ENCODE measurements at places on chromosomes 12 and 14.

DNA sequence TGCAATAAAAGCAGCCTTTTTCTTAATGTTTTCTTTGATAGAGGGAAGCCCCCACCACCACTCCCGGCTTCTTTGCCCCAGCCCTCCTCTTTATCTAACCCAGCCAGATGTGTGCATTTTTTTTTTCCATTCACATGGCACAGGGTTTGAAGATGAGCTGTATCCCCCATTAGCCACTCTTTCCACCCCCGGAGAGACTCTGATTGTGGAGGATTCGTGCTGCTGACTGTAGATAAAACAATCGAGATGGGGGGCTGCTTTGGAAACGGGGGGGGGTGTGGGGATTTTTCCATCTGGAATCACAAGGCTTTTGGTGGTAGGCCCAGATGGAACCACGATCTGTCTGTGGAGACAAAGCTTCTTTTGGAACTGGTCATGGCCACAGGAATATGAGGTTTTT, 46.2 kb upstream of the VASH1 start:
- peak; percentile 89 for DNase-seq

DNA sequence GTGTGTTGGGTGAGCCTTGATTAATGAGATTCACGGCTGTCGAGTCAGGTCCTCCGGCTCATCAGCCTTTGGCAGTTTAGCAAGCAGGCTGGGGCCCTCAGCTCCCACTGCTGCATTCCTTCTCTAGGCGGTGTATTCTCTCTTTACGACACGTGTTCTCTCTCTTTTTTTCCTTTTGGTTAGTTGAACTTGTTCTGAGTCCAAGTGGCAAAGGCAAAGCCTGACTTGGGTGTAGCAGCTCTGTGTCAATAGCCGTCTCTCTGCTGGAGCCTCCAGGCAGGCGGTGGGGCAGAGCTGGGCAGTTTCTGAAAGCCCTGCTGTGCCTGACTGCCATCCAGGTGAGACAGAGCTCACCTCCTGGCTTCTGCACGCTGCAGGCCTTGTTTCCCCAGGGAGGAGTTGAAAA, 46.6 kb downstream of the SUSD6 start:
- no peak for DNase-seq

- DNase-seq, result peak; percentile 10
These were observed 45.7 kb upstream of the CPM start for GRCh38 chr12:68978678-68979077.

GRCh38 chr14:23240661-23241060, 2.9 kb downstream of the RNF212B start:
- no peak for DNase-seq

DNA sequence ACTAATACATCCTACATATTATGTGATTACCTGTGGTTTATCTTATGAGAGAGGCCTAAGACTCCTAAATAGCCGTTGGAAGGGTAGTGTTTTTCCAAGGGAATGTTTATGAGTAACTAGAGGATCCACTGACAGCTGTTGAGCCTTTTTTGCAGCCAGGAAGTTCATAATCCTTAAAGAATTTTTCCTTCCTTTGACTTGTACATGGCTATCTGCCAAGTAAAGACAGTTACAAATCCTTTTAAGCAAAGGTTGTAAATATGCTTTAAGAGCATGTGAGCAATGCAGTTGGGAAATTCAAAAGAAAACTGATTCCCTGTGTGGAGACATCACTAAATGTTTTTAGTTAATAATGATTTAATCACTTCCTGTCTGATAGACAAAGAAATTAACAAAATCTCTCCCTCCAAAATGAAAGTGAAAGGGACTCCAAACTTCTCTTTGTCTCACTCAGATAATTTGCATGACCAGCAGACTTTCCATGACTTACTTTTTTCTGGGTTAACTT, 333.8 kb downstream of the PDZRN4 start:
- DNase-seq, result peak; percentile 57

- peak; percentile 29 for DNase-seq
These were observed 408.2 kb downstream of the AEBP2 start for GRCh38 chr12:19847294-19848059.

DNA sequence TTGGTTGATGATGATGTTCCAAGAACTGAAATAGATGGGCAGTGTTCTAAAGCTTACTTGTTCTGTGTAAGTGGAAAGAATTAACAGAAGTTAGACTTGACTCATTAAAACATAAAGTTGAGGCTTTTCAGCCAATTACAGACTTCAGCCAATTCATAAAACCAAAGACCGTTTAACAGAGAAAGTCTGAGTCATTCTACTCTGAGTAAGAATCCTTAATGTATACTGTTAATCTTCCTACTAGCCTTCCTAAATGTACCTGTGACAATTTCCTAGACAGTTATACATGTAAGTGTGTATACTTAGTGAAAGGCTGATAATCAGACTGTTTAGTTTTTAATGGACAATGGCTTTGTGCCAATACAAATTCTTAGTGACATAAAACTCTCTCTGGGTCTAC, 681.0 kb downstream of the RPL10L start:
- DNase-seq, result no peak

DNA sequence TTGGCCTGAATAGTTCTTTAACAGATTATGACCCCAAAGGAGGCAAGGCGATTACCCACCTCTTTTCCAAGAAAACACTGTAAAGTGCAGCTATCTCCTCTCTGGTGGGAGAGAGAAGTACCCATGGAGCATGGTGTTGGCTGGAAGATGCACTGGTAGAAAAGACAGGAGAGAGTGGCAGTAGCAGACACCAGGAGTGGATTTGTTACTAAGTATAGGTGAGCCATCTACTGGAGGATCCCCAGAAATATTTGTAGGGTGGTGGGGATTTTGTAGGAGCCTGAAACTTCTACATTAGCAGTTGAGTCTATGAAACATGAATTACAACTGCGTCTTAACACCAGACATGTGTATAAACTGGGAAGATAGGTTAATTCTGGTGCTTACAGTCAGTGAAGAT, 148.0 kb downstream of the SLC38A4 start:
- DNase-seq, result peak; percentile 30

DNA sequence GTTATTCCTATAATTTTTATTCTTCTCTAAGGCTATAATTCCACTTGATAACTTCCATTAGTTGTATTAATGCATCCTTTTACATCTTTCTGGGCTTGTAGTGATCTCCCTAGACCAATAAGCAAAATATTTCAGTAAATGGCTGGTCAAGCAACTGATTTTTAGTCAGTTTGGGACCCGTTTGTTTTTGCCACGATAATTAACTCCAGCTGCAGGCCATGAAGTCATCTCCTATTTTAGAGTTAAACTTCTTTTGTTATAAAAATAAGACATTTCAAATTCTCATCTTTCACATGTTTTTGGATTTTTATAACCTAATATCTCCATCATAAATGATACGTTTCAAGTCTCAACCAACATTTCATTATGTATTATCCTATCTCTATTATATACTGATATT, 49.4 kb downstream of the MAGOHB start:
- DNase-seq, result no peak

DNA sequence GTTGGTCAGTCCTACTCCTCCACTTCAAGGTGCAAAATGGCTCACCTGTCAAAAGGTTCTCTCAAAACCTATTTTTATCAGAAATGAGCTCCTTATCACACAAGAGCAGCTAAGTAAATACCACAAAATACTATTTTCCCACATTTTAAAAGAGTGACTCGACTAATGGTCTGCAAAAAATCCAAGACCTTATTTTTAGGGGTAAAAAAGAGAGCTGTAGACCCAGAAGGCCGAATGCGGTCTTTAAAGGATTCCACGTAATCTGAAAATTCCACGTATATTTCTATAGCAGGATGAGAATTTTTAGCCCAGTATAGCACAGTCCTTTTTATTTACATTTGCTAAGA, 3.8 kb downstream of the C14orf93 start:
- no peak for DNase-seq

DNA sequence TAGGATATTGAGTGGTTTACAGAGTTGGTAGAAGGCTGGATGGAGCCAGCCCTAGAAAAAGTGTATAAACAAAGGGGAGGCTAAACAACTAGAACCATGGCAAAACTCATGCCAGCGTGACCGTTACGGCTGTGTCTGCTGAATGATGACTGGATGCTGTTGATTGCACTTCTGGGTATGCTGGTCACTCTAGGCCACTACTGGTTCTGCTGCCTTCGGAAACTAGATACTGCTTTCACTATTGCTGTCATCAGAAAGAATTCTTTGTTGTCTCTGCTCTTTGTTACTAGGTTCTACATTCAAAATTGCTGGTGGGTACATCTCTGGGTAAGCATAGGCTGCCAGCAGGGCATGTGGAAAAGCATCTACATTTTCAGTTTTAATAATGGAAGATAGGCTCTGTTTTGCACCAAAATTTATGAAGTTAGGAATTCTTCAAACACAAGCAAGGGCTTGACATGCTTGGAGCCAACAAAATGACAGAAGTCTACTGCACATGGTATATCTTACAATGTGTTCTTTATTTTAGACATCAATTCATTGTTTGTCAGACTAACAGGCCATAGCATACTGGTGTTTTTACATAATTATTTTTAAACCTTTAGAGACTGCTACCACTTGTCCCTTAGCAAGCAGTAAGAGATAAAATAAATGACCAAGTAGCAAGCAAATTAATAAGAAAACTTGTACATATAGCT, 15.4 kb downstream of the MON2 start:
- no peak for DNase-seq

DNA sequence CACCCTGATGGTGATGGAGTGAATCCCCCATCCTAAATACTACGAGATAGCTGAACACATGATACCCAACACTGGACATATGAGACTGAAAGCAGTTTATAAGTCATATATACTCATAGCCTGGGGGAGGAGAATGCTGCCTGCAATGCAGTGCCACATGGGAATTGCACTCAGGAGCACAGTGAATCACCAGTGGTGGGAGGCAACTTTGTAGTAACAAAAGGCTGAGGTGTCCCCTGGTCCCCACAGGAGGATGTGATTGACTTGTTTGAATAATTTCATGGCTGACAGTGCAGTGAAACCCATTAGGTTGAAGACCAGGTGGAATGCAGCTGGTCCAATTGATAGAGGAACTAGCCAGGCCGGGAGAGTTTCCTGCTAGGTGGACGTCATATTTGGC, 20.2 kb downstream of the CCDC38 start:
- no peak for DNase-seq

DNA sequence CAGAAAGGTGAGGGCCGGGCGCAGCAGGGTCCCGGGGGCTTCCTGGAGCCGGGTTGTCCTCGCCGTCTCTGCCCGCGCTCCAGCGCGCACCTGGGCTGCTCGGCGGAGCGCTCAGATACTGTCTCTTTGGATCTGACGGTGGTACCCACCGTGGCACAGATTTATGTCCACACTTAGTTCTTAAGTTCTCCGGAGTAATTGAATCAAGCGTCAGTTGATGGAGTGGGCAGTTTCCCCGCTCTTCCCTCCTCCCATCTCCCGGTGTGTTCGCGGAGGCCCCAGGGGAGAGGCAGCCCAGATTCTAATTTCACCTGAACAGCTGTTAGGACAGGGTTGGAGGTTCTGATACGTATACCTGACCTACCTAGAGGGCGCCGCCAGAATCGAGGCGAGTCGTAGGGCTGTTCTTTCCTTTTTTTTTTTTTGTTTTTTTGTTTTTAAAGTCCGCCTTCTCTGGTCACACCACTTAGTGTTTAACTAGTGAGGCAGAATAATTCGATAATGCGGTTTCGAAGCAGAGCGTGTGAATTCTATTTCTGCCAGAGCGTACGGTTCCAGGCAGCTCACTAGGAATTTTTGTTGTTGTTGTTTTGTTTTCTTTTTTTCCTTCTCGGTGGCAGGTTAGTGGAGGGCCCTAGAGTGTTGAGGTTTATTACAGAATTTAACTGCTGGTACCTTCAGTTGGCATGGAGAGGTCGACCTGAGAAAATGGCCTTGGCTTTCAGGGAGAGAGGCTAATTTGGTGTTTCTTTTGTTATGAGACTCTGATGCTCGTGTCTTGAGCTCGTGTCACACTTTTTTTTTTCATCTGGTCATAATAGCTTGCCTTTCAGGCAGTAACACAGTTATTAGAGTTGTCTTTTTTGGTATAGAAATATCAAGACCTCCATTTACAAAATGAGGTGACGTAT, 22.3 kb upstream of the GNS start:
- no peak for DNase-seq

DNA sequence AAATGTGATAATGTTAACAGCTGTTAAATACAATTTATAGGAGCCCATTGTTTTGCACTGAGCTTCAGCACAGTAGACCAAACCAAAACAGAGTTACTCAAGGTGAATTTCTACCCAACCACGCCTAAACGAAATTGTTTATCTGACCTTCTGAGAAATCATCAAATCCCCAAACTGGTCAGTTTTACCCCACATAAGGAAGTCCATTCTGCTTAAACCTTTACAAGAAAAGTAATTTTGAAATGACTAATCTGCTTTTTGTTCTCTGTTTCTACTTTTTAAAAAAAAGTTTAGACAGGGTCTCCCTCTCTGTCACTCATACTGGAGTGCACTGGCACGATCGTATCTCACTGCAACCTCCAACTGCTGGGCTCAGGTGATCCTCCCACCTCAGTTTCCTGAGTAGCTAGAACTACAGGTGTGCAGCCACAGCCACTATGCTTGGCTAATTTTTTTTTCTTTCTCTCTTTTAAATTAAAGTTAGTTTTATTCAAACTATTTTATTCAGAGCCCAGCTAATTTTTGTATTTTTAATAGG, 1.4 kb upstream of the RNF10 start:
- no peak for DNase-seq

DNA sequence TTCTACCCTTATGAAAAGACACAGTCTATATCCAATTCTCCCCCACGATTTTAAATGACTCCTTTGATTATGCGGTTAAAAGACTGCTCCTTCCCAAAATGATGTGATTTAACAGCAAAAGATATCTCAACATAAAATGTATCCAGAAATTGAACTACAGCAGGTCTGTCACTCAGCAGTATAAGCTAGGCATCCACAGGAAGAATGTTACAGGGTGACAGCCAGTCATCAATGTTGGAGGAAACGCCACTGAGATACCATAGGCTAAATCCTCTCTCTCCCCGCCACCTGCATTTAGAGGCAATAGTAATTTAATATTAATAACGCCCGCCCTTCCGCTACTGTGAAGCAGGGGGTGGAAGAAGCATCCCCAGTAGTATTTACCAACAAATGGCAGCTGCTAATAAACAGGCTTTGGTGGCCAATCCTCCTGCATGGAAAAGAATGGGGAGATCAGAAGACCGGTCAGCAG, 613 bp downstream of the RECQL start:
- no peak for DNase-seq

DNA sequence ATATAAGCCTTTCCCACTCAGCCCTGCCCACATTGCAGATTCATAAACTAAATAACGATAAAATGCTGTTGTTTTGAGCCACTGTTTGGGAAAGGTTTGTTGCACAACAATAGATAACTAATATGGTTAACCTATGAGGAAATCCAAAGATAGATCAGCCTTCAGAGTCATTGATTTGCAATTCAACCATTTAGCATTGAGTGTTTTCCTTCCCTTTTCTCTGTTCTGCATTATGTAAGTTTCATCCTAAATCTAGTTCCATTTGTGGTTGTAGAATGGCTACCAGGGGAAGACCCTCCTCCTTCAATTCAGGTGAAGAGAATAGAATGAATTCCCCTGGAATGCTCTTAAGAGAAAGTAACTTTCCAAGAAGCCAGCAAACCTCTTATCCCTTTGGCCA, 19.6 kb downstream of the TC2N start:
- DNase-seq, result no peak

DNA sequence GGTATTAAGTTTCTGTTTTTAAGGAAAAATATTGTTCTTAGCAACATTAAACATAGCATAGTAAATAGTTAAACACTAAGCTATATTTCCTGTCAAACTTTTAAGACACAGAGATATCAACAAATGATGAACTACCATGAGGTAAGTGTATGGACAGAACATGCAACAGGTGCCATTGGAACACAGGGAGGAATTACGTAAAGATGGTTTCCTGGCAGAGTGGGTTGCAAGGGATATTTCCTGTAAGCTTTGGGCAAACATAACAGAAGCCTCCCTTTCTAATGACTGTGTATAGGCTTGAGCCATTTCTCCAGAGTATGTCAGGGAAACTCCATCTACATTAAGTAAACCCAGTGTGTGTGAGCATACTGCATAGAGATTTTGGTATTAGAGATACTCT, 31.7 kb upstream of the HELB start:
- no peak for DNase-seq
